ENCODE measurements at places on chromosomes 1 and 21.

GRCh38 chr1:91031081-91031480 lies 9.2 kb upstream of the ZNF644 start:
- DNase-seq = no peak

DNA sequence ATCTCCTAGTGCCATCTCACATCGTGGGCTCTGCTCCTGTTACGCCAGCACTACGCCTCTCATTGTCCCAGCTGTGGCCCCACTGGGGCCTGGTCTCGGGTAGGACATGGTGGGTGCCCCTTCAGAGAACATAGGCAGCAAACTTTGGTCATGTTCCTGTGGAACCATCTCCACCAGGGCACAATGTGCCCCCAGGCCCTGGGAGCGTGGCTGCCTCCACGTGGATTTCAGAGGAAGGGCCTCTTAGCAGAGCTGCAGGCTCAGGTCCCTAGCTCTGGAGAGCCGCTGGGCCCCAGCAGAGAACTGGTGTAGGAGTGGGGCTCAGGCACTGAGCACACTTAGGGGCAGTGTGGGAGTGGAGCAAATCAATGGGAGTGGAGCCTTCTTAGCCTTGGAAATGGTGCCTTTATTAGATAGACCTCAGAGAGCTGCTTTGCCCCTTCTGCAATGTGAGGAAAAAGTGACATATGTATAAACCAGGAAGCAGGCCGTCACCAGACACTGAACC lies 460.0 kb downstream of the NCAM2 start:
- no peak for DNase-seq

DNA sequence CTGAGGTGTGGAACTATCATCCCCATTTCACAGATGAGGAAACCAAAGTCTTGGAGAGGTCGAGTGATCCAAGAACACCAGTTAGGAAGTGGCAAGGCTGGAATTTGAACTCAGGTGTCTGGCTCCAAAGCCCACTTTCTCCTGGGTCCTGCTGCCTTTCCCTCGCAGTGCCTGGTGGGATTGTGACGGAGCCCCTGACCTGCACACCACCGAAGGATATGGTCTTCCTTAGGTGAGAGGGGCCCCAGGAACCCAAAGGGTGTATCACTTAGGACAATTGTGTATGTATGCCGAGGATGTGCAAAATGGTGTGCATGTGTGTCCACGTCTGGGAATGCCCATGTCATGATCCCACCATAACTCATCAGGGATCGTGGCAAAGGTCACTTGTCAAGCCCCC lies 392.7 kb downstream of the MATN1 start:
- DNase-seq = no peak

- DNase-seq = no peak
Observed at GRCh38 chr1:79150576-79150975, 144.0 kb upstream of the ADGRL4 start.

- no peak for DNase-seq
Observed at GRCh38 chr1:113531321-113531720, 141.0 kb downstream of the MAGI3 start.

- no peak for DNase-seq
Observed at GRCh38 chr21:28675331-28676041, 317.2 kb downstream of the LTN1 start.

DNA sequence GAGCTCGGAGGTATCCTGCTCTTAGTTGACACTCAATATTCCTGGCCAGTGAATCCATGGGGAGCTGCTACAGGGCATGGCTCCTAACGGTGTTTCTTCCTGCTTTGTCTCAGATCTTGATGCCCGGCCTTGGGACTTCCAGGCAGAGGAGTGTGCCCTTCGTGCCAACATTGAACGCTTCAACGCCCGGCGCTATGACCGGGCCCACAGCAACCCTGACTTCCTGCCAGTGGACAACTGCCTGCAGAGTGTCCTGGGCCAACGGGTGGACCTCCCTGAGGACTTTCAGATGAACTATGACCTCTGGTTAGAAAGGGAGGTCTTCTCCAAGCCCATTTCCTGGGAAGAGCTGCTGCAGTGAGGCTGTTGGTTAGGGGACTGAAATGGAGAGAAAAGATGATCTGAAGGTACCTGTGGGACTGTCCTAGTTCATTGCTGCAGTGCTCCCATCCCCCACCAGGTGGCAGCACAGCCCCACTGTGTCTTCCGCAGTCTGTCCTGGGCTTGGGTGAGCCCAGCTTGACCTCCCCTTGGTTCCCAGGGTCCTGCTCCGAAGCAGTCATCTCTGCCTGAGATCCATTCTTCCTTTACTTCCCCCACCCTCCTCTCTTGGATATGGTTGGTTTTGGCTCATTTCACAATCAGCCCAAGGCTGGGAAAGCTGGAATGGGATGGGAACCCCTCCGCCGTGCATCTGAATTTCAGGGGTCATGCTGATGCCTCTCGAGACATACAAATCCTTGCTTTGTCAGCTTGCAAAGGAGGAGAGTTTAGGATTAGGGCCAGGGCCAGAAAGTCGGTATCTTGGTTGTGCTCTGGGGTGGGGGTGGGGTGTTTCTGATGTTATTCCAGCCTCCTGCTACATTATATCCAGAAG lies 16.7 kb downstream of the ALX3 start:
- no peak for DNase-seq

- no peak for DNase-seq
Observed at GRCh38 chr1:97254731-97255463, 533.3 kb downstream of the PTBP2 start.

GRCh38 chr1:189185097-189185496 lies 1292.6 kb downstream of the BRINP3 start:
- no peak for DNase-seq

- DNase-seq = no peak
Observed at GRCh38 chr1:157774412-157774811, 2.5 kb downstream of the FCRL2 start.

GRCh38 chr21:31895077-31895835 lies 22.4 kb downstream of the HUNK start:
- DNase-seq = no peak

All from epithelial cell of prostate (primary cell).